T-helper 2 cell treated with Interferon-gamma antibody and Interleukin-4, amounts not matched to agents 100 ng/mL and 5 ng/mL, for 36 hours (primary cell): ENCODE measurements at places on chromosomes 1 and 21. TPM values are rescaled to one million over a fixed set of nuclear protein-coding genes. Genes with fewer than 3 reads are reported as not detected.

The FMO1 gene
- not detected in 2 replicates for total RNA-seq

The NBPF6 gene
- total RNA-seq: 0.98 TPM in 1 of 2 replicates, not detected in the other

The CYP4A22 gene
- total RNA-seq: not detected in 2 replicates

The TP53BP2 gene
- 25.3 and 27.6 TPM in 2 replicates for total RNA-seq

The OR6P1 gene
- total RNA-seq: not detected in 2 replicates

The TNFRSF25 gene
- 95.0 and 104 TPM in 2 replicates for total RNA-seq

The SLC1A7 gene
- total RNA-seq: not detected in 2 replicates

The CFAP141 gene
- 0.50 TPM in 1 of 2 replicates, not detected in the other for total RNA-seq

The FCRLB gene
- 0.23 and 0.59 TPM in 2 replicates for total RNA-seq

The LCE6A gene
- total RNA-seq: not detected in 2 replicates

The TMEM200B gene
- not detected in 2 replicates for total RNA-seq

The STIL gene
- 36.7 and 40.7 TPM in 2 replicates for total RNA-seq

The FOXD2 gene
- 0.23 and 0.27 TPM in 2 replicates for total RNA-seq

The C8B gene
- total RNA-seq: not detected in 2 replicates

The MOV10 gene
- 78.4 and 81.6 TPM in 2 replicates for total RNA-seq

The S100B gene
- 0.20 TPM in 1 of 2 replicates, not detected in the other for total RNA-seq

The SUCO gene
- total RNA-seq: 36.0 and 38.4 TPM in 2 replicates

The MASP2 gene
- total RNA-seq: 0.09 and 0.18 TPM in 2 replicates

The CAMTA1 gene
- 37.9 and 40.7 TPM in 2 replicates for total RNA-seq

The OR6K3 gene
- not detected in 2 replicates for total RNA-seq

The GIPC2 gene
- 0.05 and 0.07 TPM in 2 replicates for total RNA-seq

The LCE1A gene
- total RNA-seq: not detected in 2 replicates

The VSIG8 gene
- not detected in 2 replicates for total RNA-seq

The LCA5L gene
- not detected in 2 replicates for total RNA-seq

The BMP8B gene
- 0.30 and 0.52 TPM in 2 replicates for total RNA-seq

The TRPM2 gene
- 17.8 and 20.6 TPM in 2 replicates for total RNA-seq

The FNDC10 gene
- total RNA-seq: 8.8 and 9.0 TPM in 2 replicates

The PKP1 gene
- not detected in 2 replicates for total RNA-seq

The ADCY10 gene
- total RNA-seq: 0.14 and 0.16 TPM in 2 replicates

The NAV1 gene
- 1.8 and 2.3 TPM in 2 replicates for total RNA-seq

The BLACAT1 gene
- 0.09 TPM in 1 of 2 replicates, not detected in the other for total RNA-seq
